ENCODE measurements at places on chromosomes 4 and X.

GRCh38 chr4:77052352-77052751, 23.4 kb downstream of the CCNI start:
- peak; percentile 38 for DNase-seq

DNA sequence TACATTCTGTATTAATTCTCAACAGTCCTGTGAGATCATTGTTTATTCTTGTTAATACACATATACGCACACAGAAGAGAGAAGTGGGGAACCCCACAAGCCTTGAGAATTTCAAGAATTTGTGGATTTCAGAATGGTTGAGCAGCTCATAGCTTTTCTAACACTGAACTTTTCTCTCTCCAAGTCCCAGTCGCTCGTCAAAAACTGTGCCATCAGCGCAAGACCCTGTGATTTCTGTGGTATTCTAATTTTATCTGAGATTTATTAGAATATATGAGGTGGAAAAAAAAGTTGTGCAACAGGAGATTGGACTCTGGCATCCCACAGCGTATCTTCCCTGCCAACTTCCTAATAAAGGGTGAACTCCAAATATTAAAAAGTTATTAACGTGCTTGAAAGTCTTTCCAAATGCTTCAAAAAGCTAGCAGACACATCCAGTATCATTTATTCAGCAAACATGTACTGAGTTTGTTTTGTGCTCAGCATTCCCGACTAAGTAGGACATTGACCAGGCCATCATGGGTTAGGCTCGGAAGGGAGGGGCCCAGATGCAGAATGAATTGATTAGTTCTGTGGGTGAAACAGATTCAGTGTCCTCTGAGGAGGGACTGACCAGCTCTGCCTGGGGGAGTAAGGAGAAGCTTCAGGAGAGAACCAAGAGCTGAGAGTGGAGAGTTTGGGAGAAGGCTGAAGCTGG, 165.6 kb downstream of the CBR4 start:
- no peak for DNase-seq

DNA sequence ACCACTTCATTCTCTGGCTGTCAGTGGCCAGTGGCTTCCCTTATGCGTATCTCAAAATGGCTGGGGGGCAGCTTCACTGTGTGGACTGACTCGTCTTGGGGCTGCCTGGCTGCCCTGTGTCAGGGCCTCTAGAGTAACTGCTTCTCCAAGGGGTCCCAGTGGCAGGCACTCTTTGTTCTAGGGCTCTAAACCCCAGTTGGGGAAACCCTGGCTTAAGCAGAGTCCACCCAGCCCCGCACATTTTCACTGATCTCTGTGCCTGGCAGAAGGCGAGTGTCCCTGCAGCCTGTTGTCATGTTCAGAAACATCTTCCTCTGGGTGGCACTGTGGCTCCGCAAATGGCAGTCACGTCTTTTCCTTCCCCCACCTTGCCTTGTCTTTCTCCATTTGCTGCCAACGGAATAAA, 59.7 kb downstream of the NBDY start:
- no peak for DNase-seq

GRCh38 chr4:119939071-119939995, 127.3 kb downstream of the MAD2L1 start:
- DNase-seq = no peak

DNA sequence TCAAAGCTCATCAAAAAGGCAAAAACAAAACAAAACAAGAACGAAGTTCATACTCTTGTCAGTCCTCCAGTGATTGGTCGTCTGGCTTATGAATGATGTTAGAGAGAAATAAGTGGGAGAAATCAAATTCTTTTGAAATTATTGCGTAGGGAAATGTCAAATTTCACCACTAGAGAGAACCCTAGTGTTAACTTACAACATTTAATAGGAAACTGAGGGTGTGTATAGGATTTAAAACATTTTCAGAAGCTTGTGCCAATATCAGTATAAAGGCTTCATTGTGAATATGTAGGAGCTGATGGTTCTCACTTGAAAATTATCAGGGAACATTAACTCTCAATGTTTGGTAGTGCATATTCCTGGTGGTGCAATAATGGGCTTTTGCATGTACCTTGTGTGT, 17.4 kb downstream of the ADH6 start:
- DNase-seq = no peak

DNA sequence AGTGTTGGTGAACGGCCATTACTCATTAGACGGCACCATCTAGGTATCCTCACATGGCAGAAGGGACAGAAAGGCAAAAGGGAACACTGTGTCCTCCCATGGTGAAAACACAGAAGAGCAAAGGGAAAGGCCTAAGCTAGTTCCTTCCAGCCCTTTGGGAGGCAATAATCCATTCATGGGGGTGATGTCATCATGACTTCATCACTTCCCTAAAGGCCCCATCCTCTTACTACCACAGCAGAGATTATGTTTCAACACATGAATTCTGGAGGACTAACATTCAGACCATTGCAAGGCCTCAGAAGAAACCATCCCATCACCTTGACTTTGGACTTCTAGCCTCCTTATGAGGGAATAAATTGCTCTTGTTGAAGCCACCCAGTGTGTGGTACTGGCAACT, 238.2 kb downstream of the MGST2 start:
- no peak for DNase-seq

DNA sequence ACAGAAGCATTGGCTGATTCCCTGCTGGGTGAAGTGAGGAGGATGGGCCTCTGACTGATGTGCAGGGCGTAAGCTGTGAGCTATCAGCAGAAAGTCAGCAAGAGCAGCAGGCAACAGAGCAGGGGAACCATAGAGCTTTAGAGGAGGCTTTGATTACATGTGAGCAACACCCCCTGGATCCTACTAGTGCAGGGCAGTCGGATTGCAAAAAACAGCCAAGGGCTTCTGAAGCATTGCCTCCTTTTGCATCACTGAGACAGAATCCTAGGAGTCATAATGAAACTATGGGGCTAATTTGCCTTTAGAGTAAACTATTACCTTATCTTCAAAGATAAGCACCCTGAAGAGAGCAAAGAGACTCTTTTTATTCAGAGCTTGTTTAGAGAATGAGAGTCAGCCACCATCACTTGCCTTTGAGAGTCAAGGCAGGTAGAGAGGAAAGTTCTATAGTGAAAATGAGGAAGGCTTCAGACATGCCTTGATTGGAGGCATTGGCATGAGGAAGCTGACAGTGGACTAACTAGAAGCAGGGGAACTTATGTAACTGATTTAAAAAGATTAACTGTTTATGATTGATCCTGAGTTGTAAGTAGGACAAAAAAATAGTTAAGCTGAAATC, 420.3 kb downstream of the PDHA2 start:
- no peak for DNase-seq

GRCh38 chr4:86117705-86118302, 242.0 kb downstream of the MAPK10 start:
- DNase-seq = no peak

DNA sequence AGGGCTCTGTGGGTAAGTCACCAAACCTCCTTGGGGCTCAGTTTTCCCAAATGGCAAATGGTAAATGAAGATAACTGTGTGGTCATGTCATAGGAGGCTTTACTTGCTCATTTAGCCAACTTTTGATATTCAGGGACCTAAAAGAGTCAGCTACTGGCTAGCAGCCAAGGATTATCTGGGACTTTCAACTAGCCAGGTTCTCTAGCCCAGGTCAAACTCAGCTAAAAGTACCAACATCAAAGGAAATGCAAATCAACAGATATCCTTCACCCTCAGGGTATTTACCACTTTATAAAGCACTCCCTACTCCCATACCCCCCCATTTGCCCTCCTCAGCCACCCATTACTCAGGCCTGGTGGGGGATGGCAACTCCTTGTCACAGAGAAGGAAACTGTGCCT, 7.5 kb downstream of the AMER1 start:
- DNase-seq = no peak

DNA sequence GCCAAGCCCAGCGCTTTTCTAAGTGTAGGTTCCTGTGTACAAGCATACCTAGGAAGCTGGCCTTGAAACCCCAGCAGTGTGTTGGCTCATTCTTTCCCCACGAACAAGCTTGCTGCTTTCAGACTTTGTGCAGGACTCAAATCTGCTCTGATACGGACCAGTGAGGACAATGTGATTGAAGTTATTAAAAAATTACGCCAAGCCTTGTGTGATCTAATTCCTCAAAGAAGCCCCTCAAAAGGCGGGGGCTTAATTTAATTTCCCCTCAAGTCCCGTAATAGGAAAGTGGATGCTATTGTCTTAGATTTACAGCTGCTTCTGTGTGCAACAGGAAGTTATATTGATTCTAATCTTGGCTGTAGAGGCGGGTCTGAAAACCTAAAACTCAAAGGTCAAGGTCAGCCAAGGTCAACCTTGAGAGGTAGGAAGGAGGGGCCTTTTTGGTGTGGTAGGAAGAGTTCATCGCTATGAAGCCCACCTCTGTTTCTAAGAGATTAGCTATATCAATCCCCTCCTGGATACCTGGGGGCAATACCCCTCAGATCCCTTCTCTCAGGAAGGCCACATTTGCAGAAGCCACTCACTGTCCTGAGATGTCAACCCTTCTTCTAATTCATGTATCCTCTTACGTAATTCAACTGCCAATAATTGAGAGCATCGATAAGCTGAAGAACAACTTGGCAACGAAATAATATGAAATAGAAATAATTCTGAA, 45.1 kb downstream of the TBC1D9 start:
- no peak for DNase-seq

- DNase-seq = no peak
These were observed 136.8 kb downstream of the RAPGEF2 start for GRCh38 chr4:159239629-159240028.

DNA sequence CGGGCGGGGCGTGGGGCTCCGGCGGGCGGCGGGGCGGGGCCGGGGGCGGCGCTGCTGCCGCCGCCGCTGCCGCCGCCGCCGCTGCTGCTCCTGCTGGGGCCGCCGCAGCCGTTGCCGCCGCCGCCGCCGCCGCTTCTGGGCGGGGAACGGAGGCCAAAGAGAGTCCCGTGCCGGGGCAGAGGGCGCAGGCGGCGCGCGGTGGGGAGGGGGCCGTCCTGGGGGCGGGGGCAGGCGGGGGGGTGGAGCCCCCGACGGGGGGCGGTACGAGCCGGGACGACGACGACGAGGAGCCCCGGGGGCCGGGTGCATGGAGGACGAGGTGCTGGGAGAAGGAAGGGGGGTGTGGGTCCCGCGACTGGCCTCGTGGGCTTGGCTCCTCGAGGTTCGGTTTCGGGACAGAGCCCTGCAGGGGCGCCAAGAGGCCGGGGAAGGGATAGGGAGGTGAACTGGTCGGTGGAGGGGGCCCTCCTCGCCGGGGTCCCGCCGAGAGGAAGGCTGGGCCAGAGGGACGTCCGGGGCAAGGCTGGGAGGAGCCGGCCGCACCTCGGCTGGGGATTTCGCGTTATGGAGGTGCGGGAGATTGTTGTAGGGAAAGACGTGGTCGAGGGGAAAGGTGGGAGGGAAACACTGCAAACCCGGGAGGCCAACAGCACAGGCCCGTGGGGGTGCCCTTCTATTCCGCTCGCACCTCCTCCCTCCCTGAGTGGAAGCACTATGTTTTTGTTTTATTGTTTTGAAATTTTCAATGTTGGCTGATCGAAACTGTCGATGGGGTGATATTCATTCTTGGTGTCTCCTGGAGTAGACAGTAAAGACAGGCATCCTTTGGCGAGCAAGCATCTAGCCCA, 1.9 kb downstream of the BCORL1 start:
- no peak for DNase-seq

DNA sequence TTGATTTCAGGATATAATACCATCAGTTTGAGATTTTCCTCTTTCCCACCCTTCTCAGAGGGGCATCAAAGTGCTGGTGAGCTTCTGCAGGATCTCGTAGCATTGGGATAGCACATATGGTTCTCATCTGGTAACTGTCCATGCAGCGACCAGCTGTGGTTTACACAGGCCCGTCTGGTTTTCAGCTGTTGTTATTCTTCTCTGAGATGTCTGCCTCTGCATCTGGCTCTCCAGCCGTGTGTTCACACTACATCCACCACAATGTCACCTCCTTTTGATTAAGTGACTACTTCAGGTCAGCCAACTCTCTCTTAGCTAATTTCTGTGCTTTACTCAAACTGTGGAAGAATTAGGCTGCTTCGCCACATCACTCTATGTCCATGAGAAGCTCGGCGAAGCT, 676.7 kb upstream of the TENM3 start:
- DNase-seq = no peak

DNA sequence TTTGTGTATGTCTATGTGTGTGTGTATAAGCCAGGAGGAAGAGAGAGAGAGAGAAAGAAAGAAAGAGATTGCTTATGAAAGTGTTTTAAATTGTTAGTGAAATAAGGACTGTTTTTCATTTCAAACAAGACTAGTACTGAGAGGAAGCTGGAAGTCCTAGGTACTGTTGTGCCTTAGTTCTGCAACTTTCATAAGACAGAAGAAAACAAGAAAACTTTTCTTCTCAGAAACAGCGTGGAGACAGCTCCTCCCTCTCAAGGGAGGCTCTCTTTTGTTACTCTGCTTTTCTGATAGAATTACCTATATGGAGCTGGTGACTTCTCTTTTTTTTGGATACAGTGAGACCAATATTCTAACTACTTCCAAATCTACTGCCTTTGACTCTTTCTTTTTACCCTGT, 62.5 kb downstream of the BANK1 start:
- no peak for DNase-seq

DNA sequence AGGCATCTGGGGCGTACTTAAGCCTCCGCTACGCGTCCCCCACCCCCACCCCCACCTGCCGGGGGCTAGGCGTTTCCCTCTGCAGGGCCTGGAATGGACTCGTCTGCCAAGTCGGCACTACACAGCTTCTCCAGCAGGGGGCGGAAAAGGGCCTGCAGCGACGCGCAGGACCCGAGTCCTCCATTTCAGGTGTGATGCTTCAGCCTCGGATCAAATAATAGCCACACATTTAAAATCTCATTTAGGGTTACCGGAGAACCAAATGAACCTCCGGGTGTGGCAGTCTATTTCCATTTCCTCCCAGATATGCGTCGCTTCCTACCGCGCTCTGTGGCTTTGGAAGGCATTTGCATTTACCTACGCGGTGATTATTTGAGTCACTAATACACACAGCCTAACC, 2.9 kb downstream of the PAK3 start:
- DNase-seq = peak; percentile 10

DNA sequence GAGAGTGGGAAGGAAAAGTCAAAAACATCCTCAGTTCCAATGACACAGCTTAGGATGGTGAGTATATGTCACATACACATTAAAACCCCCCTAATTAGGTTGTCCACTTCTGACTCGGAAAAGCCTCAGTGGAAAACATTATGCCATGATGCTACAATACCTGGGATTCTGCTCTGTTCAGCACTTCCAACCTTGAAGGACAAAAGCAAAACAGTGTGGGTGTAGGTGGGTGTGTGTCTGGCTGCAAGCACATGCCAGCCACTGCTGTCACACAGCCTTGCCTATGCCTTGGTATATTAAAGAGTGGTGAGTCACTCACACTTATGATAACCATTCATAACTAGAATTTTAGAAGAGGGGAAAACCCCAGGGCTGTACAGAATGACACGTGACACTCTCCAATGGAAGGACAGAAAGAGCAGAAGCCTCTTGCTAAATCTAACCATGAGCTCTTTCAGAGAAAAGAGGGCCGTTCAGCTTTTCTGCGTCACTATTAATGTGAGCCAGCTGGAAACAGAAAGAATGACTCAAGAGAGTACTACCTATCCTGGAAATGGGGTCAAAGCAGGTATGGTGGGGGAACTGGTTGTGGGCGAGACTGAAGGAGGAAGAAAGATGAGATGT, 159.6 kb downstream of the TET2 start:
- DNase-seq = no peak

- no peak for DNase-seq
These were observed 136.0 kb downstream of the UGT8 start for GRCh38 chr4:114734594-114734993.

GRCh38 chrX:24243692-24244091, 70.2 kb downstream of the SUPT20HL2 start:
- DNase-seq = no peak

All from NCI-H1436 (cell line).